ENCODE measurements at places on chromosomes 6 and 20.

- no peaks in the 10 kb centered on the region for H3K36me3 ChIP-seq
- H3K27ac ChIP-seq: no peak overlapping the region
- peaks cover 33% of the 10 kb centered on the region for H3K4me1 ChIP-seq
- no peak overlapping the region for H3K4me3 ChIP-seq
- DNase-seq: peak; percentile 65
Measured at GRCh38 chr6:90184334-90185298, 112.0 kb downstream of the BACH2 start.

- no peak overlapping the region for H3K27ac ChIP-seq
- H3K4me3 ChIP-seq: no peak overlapping the region
- H3K36me3 ChIP-seq: 0 out of 2 replicates have a peak, but pooled peaks cover 2% of the 10 kb centered on the region
- H3K27me3 ChIP-seq: no peaks in the 10 kb centered on the region
Measured at GRCh38 chr6:157094038-157094437, 229.3 kb downstream of the TMEM242 start.

GRCh38 chr6:145380186-145380585 lies 355.1 kb downstream of the EPM2A start:
- no peak overlapping the region for H3K27ac ChIP-seq
- H3K4me3 ChIP-seq: no peak overlapping the region
- H3K27me3 ChIP-seq: no peaks in the 10 kb centered on the region
- H3K4me1 ChIP-seq: no peaks in the 10 kb centered on the region
- H3K36me3 ChIP-seq: no peaks in the 10 kb centered on the region

DNA sequence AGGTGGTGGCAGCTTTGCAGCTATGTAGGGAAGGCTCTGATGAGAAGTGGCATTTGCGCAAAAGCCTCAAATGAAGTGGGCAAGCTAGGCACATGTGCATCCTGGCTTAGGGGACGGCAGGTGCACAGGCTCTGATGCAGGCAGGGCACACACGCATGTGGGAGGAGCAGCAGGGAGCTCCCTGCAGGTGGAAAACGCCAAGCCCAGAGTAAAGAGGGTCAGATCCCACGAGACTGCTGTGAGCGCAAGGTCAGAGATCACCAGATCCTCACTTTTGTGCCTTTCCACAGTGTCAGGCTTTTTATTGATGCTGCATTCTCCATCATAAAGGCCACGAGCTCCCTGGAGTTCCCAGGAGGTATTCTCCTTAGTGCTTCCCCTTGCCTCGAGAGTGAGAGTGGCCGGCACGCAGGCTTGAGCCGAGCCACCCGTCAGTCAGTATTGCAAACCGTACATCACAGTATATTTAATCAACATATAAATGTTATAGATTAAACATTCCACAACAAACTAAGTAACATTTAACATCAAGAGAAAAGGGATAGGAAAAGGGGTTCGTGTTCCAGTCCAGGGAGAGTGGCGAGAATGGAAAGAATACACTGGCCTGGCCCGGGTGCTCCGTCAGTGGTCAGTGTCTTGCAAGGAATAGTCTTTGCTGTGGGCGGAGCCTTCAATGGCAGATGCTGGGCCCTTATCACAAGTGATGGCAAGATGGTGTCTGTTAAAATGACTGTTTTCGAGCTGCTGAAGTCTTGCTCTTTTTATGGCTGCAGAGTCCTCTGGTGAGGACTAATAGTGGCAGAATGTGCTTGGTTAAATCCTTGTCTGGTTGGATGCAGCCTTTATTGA lies 109.4 kb downstream of the SYNDIG1 start:
- H3K27me3 ChIP-seq: no peaks in the 10 kb centered on the region
- DNase-seq: no peak
- H3K27ac ChIP-seq: no peak overlapping the region
- H3K4me3 ChIP-seq: no peak overlapping the region
- no peaks in the 10 kb centered on the region for H3K36me3 ChIP-seq
- H3K4me1 ChIP-seq: no peaks in the 10 kb centered on the region

DNA sequence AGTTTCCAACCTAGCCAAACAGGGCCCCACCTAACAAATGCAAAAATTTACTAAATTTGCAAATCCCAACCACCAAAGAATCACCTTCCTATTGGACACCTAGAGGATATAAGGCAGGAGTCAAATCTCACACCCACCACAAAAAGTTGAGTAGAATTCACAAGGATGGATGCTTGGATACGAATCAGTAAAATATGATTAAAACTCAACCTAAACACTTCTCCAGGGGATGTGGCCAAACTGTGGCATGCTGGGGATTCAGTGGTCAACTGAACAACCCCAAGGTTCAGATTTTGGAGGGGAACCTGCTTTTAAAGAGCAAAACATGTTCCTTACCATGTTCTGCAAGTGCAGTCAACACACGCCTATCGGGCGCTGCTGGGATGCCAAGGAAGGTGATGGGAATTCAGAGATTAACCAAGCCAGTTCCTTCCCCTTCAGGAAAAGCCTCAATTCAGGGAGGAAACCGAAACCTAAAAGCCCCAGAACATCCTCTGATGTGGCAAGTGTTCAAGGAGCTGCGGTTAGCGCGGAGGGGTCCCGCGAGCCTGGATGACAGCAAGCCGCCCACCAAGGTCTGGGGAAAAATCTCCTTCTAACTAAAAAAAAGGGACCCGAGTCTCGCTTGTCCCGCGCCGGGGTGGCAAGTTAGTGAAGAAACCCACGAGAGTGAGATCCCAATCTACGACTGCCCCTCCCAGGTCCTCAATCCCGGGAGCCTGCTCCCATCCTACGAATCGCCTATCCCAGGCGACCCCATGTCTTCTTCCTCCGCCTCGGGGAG lies 902 bp downstream of the SAMHD1 start:
- no peaks in the 10 kb centered on the region for H3K36me3 ChIP-seq
- H3K4me3 ChIP-seq: peak overlapping the region; percentile 69
- peak; percentile 58 for DNase-seq
- H3K27ac ChIP-seq: no peak overlapping the region

GRCh38 chr20:63734946-63735858 lies 1.3 kb upstream of the LIME1 start:
- no peaks in the 10 kb centered on the region for H3K27me3 ChIP-seq
- no peak overlapping the region for H3K4me3 ChIP-seq
- DNase-seq: no peak
- no peak overlapping the region for H3K27ac ChIP-seq

DNA sequence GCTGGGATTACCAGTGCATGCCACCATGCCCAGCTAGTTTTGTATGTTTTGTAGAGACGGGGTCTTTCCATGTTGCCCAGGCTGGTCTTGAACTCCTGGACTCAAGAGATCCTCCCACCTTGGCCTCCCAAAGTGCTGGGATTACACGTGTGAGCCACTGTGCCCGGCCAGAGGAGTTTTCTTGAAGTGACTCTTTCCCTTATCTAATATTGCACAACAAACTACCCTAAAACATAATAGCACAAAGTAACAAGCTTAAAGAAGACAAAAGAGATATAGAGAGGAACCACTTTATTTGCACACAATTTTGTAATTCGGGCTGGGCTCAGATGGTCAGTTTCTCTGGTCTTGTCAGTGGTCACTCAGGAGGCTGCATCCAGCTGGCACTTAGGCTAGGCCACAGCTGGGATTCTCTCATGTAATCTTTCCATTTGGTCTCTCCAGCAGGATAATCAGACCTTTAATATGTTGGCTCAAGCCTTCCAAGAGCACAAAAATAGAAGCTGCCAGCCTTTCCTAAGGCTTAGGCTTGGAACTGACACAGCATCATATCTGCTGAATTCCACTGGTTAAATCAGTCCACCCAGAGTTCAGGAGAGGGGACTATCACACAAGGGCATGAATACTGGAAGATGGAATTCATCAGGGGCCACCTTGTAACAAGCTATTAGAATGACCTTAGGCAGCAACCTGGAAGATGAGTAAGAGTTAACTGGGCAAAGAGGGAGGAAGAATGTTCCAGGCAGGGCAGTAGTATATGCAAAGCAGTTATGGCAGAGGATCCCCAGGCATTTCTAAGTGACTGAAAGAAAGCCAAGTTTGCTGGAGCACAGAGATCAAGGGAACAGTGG lies 56.7 kb upstream of the PNRC1 start:
- no peaks in the 10 kb centered on the region for H3K4me1 ChIP-seq
- no peak overlapping the region for H3K4me3 ChIP-seq
- no peaks in the 10 kb centered on the region for H3K36me3 ChIP-seq

DNA sequence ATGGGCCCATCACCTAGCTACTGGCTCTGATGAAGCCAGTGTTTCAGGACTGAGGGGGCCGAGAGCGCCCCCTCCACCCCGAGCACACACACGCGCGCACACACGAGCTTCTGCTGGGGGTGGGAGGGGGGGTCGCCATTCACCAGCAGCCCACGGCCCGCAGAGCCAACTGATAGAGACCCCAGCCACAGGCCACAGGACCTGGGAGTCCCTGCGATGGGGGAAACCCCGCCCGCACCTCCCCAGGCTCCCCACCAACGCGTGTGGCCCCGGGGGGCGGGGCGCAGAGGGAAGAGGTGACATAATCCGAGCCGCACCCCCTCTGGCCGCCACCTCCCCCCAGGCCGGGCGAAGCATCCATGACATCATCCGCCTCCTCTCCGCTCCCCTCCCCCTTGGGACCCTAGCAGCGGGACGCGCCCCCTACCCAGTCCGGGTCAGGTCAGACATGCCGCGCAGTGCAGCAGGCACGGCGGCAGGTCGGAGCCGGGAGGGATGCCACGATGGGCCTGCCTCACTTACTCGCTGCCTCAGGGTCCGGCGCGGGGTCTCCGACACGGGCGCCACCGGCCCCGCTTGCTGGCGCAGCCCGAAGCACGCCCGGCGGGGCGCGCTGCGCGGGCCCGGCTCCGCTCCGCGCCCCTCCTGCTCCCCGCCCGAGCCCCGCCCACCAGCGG lies at the start of gene LZTS3:
Gene LZTS3, minus strand, starts transcription at position 617 of the 677 bp plus-strand sequence. CDS start 6,386 bp downstream, outside the sequence.
- peaks cover 8% of the 10 kb centered on the region for H3K4me1 ChIP-seq
- H3K27me3 ChIP-seq: no peaks in the 10 kb centered on the region
- no peaks in the 10 kb centered on the region for H3K36me3 ChIP-seq
- peak within 1 kb of the TSS; percentile 89 for H3K4me3 ChIP-seq
- H3K27ac ChIP-seq: peak within 1 kb of the TSS; percentile 54

DNA sequence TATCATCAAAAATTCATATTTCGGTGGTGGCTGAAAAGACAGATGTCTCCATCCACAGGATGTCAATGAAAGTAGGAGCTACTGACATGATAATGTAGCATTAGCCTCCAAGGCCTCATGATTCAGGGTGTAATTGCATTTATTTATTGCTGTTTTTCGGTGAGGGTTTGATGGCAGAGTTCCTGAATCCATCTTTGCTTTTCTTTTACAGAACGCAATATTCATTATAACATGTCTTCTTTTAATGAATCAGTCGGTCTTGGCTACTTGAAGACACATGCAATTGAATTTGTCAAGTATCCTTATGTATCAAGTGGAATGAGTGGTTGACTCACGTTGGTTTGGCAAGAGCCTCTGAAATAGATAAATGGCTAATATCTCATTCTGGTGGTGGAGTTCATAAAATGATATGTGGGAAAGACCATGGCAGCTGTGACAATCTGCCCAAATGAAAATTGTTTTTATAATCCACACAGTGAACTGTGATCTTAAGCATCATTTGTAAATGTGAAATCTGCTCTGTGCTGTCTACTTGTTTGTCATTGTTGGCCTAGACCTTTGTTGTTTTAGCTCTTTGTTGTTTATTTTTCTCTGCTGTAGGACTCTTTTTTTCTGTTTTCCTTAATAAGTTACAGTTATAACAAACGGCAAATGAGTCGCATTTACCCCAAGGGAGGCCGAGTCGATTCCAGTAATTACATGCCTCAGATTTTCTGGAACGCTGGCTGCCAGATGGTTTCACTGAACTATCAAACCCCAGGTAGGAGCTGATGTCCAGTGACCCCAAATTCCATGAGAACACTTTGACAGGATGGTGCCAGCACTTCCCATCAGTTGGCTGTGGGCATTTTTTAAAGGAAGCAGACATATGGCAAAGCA lies 105.7 kb upstream of the LAMP5 start:
- H3K27me3 ChIP-seq: no peaks in the 10 kb centered on the region
- H3K4me1 ChIP-seq: no peaks in the 10 kb centered on the region
- H3K36me3 ChIP-seq: no peaks in the 10 kb centered on the region
- H3K27ac ChIP-seq: no peak overlapping the region

GRCh38 chr6:37005061-37005810 lies at the start of gene FGD2:
TSS of gene FGD2 (plus strand) at chr6:37005655. CDS start at chr6:37005818, 163 bp downstream.
- no peak within 1 kb of the TSS for H3K4me3 ChIP-seq
- no peak for DNase-seq
- no peaks in the 10 kb centered on the region for H3K36me3 ChIP-seq
- H3K4me1 ChIP-seq: no peaks in the 10 kb centered on the region

GRCh38 chr6:33863084-33863483 lies 59.3 kb upstream of the MLN start:
- no peaks in the 10 kb centered on the region for H3K4me1 ChIP-seq
- DNase-seq: no peak
- no peaks in the 10 kb centered on the region for H3K27me3 ChIP-seq
- no peak overlapping the region for H3K4me3 ChIP-seq

DNA sequence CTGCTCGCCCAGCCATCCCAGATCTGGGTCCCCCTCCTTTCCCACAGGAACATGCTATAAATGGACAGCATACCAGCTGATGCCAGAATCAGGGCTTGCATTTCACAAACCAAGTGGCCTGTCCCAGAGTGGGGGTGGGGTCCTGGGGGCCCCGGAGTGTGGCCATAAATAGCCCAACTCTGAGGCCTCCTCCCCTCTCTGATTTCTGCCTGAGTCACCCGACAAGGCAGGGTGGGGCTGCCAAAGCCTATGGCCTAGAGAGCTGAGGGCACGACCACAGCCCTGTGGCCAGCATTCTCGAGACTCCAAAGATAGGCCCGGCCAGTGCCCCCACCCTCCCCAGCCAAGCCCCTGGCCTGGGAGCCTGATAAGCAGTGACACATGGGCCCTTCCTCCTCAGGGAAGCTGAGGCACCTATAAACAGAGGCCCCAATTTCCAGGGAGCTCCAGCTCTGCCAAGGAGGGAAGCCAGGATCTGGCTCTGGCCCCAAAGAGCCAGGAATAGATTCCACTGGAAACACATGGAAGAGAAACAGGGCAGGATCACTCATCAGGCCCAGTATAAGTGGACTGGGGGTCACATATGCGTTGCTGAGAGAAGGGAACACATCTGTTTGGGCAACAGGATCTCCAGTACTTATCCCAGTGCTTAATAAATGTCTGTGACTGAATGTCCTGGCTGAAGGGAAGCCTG lies 20.3 kb downstream of the SNTA1 start:
- peak; percentile 71 for DNase-seq
- H3K27me3 ChIP-seq: no peaks in the 10 kb centered on the region
- H3K4me3 ChIP-seq: no peak overlapping the region

- no peaks in the 10 kb centered on the region for H3K36me3 ChIP-seq
- H3K27ac ChIP-seq: no peak overlapping the region
- DNase-seq: no peak
- H3K27me3 ChIP-seq: peaks cover 12% of the 10 kb centered on the region
Measured at GRCh38 chr20:50355590-50356524, 154.3 kb upstream of the PTPN1 start.

DNA sequence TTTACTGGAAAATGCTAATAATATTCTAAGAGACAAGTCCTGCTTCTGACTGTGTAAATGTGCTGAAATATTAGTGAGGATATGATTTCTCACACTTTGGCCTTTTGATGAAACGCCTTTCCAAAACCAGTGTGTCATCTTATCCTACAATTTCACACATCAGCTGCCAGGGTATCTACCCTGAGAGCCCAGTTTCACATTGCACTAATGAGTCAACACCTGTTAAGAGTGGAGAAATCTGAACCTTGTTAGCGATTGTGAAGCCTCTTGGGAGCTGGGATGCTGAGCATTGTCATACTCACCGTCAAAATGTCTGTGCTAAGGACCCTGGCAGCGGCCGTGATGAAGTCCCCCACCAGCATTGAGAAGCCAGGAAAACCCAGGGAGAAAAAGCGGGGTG lies 166.0 kb downstream of the RALGAPA2 start:
- no peaks in the 10 kb centered on the region for H3K36me3 ChIP-seq
- no peaks in the 10 kb centered on the region for H3K27me3 ChIP-seq
- H3K4me1 ChIP-seq: peaks cover 25% of the 10 kb centered on the region
- H3K27ac ChIP-seq: peak overlapping the region; percentile 13

- no peak overlapping the region for H3K4me3 ChIP-seq
- DNase-seq: no peak
- H3K36me3 ChIP-seq: no peaks in the 10 kb centered on the region
- H3K27ac ChIP-seq: no peak overlapping the region
- peaks cover 13% of the 10 kb centered on the region for H3K4me1 ChIP-seq
Measured at GRCh38 chr6:143401636-143402370, 48.7 kb downstream of the ADAT2 start.

Data from SJCRH30 (cell line).